ENCODE measurements at places on chromosomes 6 and 20. TPM values are rescaled to one million over a fixed set of nuclear protein-coding genes. Genes with fewer than 3 reads are reported as not detected.

Gene RAB23
- total RNA-seq: 21.9 TPM

GRCh38 chr6:34204693-34205092 lies 32.0 kb upstream of the HMGA1 start:
- DNase-seq: no peak

Gene GSTA4
- total RNA-seq: 15.7 TPM

Gene THBS2
- total RNA-seq: 151 TPM

- DNase-seq: peak; percentile 32
Measured at GRCh38 chr6:160461641-160462040, 113.5 kb downstream of the SLC22A3 start.

DNA sequence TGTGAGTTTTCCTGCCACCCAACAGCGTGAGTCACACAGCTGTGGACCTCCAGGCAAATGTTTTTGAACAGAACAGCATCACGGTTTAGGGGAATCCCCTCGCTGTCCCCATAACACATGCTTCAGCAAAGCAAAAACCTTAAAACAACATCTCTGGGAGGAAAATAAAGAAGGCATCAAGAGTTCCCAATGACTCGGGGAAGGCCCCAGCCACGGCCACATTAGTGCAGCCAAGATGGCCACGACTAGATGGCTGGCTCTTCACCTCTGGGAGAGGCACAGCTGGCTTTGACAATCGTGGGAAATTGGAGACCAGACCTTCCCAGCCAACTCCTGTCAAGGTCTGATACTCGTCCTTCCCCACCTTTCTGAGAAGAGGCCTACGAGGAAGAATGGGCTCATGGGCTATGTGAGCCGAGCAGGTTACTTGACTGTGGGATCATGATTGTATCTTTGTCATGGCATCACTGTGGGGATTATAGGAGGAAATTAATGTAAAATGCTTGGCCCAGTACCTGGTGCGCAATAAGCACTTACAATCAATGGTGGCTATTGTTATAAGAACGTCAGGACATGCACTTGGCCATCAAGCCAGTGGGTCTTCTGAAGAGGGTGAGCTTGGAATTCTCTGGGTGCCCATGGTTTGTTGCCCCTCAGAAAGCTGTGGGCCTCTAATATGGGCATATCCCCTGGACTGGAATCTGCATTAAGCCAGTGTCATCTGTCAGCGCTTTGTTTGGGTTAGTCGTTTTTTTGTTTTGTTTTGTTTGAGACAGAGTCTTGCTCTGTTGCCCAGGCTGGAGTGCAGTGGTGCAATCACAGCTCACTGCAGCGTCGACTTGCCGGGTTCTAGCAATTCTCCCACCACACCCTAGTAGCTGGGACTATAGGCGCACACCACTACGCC lies 43.6 kb downstream of the FGD2 start:
- DNase-seq: peak; percentile 78

DNA sequence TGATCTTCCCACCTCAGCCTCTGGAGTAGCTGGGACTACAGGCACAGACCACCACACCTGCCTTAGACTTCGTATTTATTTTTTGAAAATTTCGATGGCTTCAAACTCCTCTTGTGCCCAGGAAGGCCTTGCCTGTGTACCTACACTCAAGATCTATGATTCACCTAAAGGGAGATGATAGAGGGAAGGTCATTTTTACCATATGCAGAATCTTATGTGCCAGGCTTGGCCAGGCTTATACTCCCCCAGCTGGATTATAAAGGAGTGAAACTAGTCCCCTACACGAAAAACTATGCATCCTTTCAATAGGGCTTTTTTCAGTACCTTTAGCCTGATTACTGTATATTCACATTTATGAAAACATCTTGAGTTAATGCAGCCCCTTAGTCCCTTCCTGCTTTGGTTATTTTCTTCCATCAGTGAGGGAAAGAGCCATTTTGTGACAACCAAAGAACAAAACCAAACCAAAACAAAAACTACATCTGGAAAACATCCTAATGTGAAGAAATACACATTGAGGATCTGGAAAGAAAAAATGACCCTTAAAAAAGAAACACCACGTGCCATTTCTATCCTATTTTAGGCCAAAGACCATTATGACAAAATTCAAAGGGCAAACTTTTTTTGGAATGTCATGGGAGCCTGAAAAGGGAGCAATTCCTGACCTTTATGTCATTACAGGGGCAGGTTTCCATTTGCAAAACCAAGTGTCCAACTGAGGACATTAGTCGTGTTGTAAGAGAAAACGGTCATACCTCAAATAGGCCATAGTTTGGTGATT lies 34.7 kb downstream of the RIPOR2 start:
- DNase-seq: no peak

Gene UNC5CL
- total RNA-seq: 0.62 TPM

DNA sequence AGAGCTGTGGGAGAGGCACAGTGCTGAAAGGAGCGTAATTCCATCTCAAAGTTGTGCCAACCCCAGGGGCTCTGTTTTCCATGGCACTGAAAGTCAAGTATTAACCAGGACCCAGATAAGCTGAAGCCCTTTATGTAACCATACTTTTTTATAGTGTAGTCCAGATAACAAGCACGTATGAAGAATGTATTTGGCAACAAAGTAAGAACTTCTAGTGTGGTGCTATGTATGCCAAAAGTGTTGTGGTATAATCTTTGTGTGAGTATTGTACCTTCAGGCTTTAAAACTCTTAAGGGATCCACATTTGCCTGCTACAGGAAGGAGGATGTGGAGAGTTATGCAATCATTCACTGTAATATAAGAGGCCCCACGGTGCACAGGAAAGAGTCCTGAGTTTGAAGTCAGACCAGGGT lies 129.4 kb downstream of the IBTK start:
- DNase-seq: no peak

DNA sequence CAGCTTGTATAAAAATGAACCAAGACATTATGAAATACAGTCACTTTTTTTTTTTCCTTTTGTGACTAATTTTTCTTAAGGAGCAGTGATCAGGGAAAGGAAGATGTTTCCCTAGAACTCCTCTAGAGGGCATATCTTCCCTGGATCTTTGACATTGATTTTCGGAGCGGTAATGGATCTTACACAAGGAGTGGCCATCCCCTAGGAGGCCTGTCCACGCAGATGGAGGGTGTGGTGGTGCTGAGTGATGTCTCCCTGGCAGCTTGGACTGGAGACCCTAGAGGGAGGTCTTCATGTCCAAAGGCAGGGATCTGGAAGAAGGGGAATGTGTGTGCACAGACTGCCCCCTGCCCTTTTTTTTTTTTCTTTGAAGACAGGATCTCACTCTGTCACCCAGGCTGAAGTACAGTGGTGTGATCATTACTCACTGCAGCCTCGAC lies 7.0 kb upstream of the KIFC1 start:
- peak; percentile 52 for DNase-seq

Gene TMEM244
- total RNA-seq: not detected

DNA sequence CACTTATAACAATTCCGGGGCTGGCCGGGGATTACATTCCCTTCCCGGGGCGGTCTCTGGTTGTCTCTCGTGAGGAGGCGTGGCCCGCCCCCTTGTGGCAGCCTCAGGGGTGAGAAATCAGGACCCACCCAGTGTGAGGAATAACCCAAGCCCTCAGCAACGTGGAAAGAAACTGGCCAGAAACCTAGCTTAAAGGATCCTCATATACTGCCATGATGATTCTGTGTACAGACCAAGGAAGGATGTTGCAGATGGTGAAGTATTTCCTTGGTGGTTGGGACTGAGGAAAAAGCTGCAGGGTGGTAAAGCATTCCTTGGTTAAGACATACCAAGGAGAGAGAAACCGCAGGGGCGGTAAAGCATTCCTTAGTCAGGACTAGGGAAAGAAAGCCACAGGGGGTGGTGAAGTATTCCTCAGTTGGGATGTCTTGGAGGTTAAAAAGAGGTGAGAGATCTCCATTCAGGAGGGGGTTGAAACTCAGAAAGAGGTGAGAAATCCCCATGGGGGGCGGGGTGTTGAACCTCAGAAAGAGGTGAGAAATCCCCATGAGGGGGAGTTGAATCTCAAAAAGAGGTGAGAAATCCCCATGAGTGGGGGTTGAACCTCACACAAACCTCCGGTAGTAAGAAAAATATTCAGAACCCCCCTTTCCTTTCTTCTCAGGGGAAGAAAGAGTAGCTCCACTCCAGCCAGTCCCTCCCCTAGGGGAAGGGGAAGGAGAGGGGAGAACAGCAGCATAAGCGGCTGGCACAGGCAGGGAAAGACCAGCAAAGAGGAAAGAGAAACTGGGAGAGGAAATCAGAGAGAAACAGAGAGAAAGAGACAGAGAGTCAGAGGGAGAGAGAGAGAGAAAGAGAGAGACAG lies 238.1 kb downstream of the RNGTT start:
- DNase-seq: peak; percentile 67
